Heart left ventricle (tissue), 16 donors: ENCODE measurements at places on chromosomes 13 and 19.
A peak's percentile ranks its signal among the peaks of the same experiment; 100 is the strongest.

DNA sequence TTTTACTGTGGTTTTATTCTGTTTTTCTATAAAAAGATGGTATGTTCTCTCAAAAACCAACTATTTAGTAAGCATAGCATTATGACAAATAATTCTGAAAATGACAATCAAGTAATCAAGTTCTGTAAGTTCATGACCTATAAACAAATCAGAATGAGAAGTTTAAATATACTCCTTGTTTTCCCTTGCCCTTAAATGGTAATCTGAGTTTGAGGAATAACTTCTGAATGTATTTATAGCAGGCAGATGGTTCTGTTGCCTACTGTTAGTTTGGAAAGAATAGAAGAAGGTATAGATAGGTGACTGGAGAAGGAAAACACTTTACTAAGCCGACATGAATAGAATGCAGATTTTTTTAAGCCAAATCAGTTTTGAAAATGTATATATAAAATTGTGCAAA, 63.9 kb downstream of the POSTN start:
- no peak for DNase-seq

GRCh38 chr13:53569453-53569852, 540.8 kb downstream of the OLFM4 start:
- no peak for DNase-seq

DNA sequence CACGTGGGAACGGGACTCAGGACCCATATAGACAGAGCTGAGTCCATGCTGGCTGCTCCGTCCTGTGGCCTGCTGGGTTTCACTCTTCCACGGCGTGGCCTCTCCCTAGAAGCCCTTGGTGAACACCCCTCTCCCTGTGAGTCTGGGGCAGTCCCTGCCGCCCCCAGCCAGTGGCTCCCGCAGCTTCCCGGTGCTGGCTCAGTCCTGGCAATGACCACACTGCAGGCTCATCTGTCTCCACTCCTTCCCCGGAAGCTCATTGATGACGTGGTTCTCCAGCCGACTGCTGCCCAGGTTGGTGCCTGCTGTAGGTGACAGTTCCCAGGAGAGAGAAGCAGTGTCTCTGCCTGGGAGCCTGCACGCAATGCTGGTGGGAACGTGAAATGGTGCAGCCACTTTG, 2.1 kb upstream of the TEX29 start:
- DNase-seq: no peak

- DNase-seq: no peak
These were observed 15.7 kb upstream of the B3GNT3 start for GRCh38 chr19:17778968-17779929.

GRCh38 chr13:29545988-29546387, 49.5 kb downstream of the SLC7A1 start:
- no peak for DNase-seq

GRCh38 chr13:44407891-44408290, 34.3 kb downstream of the SERP2 start:
- DNase-seq: no peak

- no peak for DNase-seq
These were observed at the start of gene MISP for GRCh38 chr19:750640-751423. Gene MISP (plus strand): TSS chr19:751112. CDS start chr19:756947, 5,835 bp downstream.

GRCh38 chr19:48113190-48113917, 2.7 kb upstream of the PLA2G4C start:
- DNase-seq: no peak

DNA sequence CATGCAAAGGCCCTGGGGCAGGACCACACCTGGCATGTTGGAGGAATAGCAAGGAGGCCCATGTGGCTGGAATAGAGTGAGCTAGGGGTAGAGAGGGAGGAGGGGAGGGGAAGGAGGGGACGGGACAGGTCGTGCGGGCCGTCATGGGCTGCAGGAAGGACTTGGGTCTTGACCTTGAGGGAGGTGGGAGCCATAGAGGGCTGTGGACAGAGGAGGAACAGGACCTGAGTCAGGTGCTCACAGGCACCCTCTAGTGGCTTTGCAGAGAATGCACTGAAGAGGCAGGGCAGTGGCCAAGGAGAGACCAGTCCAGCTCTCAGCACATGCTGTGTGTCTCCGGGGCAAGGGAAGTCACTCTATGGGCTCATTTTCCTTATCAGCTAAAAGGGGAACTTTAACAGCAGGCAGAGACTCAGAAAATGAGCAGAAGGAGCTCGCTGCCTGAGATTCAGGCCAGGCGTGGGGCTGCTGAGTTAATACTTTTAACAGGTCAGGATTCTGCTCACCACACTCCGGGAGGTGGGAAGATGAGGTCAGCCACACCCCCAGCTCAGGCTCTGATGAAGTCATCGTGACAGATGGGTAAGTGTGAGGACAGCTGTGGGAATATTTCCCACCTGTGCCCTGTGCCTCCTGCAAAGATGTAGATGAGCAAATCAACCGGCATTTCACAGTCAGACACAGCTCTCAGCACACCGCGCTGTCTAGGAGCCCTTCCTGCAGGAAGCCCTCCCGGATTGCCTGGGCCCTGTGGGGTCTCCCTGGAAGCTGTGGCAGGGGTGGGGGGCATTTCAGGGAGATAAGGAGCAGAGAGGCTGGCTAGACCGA, 6.0 kb upstream of the TNFAIP8L1 start:
- DNase-seq: peak; percentile 56

DNA sequence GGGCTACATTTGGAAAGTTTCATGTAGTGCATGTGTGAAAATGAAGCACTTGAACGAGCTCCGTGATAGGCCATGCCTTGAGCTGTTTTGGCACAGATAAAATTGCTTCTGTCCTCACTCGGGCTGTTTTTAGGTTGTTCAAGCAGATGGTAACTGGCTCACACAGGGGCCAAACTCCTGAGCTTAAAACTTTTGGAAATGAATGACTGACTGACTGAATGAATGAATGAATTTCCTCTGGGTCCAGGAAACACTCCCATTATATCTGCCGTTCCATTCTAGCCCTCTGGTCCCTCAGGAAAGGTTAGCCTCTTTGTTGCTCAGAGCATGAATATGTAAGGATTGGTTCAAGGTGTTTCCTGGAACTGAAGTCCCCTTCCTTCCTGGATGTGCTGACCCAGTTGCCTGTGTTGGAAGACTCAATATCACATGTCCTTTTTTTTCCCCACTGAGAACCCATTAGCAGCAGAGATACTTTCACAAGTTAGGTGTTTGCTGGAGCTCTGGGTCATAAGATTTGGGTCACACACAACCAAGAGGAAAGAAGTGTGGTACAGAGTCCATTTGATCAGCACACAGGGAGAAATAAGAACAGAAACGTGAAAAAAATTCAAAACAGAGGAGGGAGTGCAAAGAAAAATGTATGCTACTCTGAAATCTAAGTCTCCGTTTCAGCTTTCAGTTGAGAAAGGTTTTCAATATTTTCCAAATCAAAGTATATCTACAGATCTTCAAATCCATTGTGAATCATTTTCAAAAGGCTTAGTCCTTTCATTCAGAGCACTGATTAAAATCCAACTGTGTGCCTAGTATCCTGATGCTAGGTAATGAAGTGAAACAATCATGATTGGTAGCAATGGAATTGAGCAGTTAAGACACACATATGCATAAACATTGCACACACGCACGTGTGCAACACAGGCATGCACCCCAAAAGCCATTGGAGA, 18.9 kb downstream of the MBNL2 start:
- DNase-seq: no peak

GRCh38 chr13:31965361-31966066, 66.1 kb upstream of the FRY start:
- no peak for DNase-seq

- DNase-seq: peak; percentile 63
These were observed 23.7 kb upstream of the GPR18 start for GRCh38 chr13:99281811-99282263.

GRCh38 chr13:43908156-43909126, 28.7 kb downstream of the LACC1 start:
- DNase-seq: no peak

- no peak for DNase-seq
These were observed 148.6 kb downstream of the IER2 start for GRCh38 chr19:13298565-13299481.

DNA sequence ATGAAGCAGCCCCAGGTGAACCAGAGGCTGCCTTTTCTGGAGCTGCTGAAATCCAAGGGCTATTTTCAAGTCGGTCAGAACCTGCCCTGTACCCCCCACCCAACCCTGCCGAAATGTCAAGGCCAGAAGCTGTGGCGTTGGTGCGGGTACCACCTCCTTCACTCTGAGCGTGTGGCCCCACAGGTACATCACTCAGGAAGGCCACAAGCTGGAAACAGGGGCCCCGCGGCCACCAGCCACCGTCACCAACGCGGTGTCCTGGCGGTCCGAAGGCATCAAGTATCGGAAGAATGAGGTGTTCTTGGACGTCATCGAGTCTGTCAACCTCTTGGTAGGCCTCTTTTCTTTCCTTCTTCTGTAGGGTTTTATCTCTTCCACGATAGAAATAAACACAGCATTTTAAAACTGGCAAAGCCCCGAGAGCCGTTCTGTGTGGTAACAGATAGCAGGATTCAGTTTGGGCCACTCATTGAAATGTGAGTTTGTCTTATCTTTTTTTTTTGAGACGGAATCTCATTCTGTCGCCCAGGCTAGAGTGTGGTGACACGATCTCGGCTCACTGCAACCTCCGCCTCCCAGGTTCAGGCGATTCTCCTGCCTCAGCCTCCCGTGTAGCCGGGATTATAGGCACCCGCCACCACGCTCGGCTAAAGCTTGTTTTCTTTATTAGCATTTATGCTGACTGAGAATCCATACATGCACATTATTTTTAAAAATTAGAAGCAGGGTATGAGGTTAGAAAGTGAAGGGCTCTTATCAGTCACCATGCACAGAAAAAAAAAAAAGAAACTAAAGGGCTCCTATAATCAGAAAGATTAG, 11.3 kb downstream of the AP1M1 start:
- no peak for DNase-seq

GRCh38 chr13:75902166-75903104, 266.3 kb downstream of the LMO7 start:
- DNase-seq: no peak

DNA sequence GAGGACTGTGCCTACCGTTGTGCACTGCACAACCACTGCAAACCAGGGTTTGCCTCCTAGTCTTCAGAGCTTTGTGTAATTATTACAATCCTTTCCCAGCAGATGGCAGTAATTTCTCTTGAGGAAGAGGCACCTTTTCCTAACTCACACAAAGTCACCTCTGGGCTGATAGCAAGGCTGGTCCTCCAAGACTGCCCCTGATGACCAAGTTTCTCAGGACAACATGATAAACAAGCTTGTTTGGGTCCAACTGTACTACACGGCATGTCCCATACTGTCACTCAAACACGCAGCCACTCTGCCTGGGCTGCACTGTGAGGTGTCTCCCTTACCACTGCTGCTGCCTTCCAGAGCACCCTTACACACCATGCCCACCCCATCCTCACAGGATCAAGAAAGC, 39.3 kb downstream of the RFXAP start:
- DNase-seq: no peak

GRCh38 chr13:46893221-46893740, 3.6 kb downstream of the HTR2A start:
- DNase-seq: no peak

GRCh38 chr13:98026457-98026857, 73.0 kb downstream of the IPO5 start:
- DNase-seq: no peak

DNA sequence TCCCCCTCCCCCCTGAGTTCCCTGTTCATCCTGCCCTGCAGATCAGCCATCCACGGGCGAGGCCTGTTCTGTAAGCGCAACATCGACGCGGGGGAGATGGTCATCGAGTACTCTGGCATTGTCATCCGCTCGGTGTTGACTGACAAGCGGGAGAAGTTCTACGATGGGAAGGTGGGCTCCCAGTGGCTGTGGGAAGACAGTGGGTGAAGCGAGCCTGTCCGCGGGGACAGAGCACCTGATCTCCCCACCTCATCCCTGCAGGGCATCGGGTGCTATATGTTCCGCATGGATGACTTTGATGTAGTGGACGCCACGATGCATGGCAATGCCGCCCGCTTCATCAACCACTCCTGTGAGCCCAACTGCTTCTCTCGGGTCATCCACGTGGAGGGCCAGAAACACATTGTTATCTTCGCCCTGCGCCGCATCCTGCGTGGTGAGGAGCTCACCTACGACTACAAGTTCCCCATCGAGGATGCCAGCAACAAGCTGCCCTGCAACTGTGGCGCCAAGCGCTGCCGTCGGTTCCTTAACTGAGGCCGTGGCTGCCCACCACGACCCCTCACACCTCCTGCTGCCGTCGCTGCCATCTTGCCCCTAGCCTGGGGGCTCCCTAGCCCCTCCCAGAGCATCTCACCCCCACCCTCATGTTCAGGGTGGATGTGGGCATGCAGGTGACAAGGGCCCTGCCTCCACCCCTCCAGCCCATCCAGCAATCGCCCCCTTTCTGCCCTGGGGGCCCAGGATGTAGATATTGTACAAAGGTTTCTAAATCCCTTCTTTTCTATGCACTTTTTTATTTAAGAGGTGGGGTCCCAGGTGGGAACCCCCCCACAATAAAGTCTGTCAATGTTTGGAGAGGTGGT, 4.0 kb downstream of the IGFLR1 start:
- no peak for DNase-seq

GRCh38 chr19:18073197-18073596, 13.5 kb downstream of the IL12RB1 start:
- DNase-seq: no peak

DNA sequence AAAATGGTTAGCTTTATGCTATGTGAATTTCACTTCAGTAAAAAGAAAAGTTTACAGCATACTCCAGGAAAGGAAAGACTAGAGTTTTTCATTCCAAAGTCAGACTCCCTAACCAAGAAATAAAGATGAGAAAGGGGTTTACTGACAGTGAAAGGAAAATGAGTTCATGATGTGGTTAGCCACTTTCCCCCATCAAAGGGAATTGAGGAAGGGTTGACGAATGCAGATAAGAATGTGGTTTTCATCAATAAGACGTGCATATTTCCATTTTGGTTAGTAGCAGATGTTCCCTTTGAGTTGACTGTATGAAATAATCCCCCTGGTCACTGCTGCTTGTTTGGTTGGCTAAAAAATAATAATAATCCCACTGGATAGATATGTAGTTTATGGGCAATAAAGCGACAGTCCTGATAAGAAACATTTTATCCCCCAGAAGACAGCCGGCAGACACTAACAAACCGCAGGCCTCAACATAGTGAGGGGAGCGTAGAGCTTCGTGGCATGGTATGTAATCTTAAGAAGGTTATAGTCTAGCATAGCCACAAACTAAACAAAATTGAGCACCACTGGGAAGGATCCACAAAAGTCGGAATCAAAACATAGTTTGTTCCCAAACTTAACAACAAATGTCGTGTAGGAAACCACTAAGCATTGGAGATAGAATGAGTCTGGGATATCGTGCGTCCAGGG, 114.8 kb downstream of the COL4A2 start:
- no peak for DNase-seq

DNA sequence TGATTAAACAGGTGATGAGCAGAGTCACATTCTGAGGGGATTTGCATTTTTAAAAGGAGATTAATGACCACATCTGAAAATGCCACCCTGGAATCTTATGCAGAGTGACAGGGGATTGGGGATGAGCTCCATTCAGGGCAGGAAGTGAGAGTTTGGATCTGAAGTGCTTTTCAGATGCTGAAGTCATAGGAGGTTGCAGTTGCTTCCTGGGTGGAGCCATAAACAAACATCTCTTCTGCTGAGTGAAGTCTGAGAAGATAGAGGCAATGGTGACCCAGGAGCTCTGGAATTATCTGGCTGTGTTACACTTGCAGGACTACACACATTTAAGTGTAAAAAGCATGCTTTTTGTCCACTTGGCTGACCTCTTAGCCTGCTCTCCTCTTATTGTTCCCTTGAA, 51.4 kb upstream of the PSG8 start:
- DNase-seq: no peak

- DNase-seq: no peak
These were observed 41.2 kb downstream of the BRD4 start for GRCh38 chr19:15291089-15291488.

- DNase-seq: no peak
These were observed 1.4 kb upstream of the SAMD1 start for GRCh38 chr19:14091813-14092462.
